Right atrium auricular region (tissue), 2 donors: ENCODE measurements at places on chromosomes 6 and 20. TPM values are rescaled to one million over a fixed set of nuclear protein-coding genes. Genes with fewer than 3 reads are reported as not detected.

- no peak for DNase-seq
These were observed 15.8 kb upstream of the FBXO9 start for GRCh38 chr6:53049415-53049814.

- DNase-seq: no peak
These were observed 1.4 kb downstream of the SAMD5 start for GRCh38 chr6:147509891-147510290.

GRCh38 chr20:37758332-37758731, 64.5 kb downstream of the CTNNBL1 start:
- no peak for DNase-seq

DNA sequence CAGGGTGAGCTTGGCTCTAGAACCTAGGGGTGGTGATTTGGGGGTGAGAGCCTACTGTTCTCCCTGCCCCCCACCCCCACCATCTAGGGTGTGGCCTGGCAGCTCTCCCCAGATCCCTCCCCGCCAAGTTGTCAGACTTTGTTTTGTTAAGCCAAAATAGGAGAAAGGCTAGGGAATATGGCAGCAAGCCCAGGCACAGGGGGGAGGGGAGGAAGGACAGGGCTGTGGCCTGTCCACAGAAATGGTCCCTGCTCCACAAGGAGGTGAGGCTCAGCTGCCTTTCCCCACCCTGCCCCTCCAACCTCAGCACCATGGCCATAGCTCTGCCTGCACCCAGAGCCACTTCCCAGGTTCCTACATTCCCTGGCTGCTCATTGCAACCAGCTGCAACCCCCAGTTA, 17.2 kb downstream of the SCUBE3 start:
- DNase-seq: no peak

DNA sequence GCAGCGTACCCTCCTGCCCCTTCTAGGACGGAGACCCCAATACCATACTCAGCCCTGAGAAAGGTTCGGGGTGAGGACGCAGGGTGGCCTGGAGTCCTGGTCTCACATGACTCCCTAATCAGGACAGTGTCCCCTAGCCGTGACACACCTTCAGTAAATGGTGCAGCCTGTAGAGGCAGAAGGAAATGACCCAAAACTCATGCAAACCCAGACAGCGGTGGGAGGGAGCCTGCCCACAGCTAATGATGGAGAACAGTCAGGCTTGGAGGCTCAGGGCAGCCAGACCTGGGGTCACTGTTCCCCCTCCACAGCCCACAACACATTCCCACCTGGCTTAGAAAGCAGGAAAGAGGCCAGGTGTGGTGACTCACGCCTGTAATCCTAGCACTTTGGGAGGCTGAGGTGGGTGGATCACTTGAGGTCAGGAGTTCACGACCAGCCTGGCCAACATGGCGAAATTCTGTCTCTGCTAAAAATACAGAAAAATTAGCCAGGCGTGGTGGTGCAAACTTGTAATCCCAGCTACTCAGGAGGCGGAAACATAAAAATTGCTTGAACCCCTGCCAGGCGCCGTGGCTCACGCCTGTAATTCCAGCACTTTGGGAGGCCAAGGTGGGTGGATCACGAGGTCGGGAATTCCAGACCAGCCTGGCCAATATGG, 8.8 kb upstream of the HMGA1 start:
- no peak for DNase-seq

COL9A3 gene
- 5.7 TPM for total RNA-seq

CRISP2 gene
- total RNA-seq: not detected

RNF182 gene
- total RNA-seq: 0.83 TPM
